ENCODE measurements at places on chromosomes 11 and 22.

DNA sequence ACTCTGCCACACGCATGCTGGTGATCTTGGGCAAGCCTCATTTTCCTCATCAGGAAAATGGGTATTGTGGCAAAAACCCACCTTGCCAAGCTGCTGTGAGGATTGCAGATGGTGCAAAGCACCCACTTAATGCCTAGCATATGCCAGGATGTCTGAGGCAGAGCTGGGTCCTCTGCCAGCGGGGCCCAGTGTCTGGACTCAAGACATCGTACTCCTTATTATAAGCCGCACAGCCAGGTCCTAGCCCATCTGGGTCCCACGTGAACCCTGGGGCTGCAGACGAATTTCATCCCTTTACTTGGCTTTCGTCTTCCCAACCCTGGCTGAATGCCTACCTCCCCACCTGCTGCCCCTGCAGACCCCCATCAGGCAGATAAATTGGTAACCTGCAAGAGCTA, 34.5 kb upstream of the ALX4 start:
- DNase-seq, result no peak

GRCh38 chr11:83115026-83115425, 41.9 kb upstream of the PCF11 start:
- DNase-seq, result no peak

DNA sequence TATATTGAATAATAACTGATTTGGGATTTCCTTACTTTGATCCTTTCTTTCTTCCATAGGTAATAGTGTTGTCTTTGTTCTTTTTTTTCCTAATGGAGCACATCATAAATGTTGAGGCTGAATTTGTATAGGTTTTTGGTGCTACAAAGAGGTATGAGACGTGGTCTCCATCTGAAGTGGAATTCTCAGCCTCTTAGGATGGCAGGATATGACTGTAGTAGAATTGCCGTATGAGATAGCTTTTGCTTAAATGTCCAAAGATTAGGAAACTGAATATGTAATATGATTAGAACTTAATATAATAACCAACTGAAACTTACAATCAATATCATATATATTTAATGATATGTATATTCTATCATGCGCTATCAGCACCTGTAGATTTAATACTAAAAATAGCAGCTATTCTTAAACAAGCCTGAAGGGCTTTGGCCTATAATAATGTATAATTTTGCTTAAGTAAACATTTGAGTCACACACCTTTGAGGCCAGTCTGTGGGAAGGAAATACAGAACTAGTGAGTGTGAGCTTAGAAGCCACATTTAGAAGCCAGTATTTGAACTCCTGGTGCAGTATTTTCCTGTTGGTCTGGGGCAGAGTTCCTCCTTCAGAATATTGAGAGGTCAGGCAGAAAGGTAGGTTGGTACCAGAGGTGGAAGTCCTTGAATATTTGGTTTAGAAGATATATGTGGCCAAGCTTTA, 62.6 kb downstream of the SWAP70 start:
- no peak for DNase-seq

DNA sequence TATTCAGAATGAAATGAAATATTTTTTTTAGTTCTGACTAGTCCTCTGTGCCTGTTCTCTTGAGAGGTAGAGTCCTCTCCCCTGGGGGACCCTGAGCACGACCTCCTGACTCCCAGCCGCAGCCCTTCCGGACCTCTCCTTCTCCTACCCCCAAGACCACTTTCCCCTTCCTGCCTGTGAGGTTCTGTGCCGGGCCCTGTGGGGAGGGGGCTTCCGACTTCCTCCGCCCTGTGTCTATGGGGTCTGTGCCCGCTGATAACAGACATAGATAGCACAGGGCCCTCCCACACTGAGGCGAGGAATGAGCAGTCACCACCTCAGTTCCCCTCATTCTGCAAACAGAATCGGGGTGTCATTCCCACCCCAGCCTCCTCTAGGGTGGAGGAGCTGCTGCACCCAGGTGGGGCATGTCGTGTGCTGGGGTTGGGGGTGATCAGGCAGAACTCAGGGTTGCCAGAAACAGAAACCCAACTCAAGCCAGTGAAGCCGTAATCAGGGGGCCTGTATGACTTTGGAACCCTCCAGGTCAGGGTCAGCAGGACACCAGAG, 11.9 kb upstream of the PKP3 start:
- DNase-seq, result no peak

DNA sequence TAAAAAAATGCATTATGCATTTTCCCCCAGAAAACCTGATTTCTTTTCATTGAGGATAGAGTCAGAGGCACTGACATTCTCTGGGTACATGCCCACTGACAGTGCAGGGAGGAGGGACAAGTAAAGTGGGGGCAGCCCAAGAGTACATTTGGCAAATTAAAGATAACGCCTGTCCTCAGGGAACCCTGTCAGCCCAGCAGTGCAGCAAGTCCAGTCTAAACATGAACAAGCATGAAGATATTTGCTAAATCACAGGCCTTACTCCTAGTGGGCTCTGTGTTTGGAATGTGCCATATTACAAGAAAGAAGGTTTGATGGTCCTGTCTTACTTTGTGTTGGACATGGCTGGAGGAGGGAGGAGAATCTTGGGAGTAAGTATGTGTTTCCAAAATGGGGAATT, 37.9 kb downstream of the AMOTL1 start:
- DNase-seq, result no peak

DNA sequence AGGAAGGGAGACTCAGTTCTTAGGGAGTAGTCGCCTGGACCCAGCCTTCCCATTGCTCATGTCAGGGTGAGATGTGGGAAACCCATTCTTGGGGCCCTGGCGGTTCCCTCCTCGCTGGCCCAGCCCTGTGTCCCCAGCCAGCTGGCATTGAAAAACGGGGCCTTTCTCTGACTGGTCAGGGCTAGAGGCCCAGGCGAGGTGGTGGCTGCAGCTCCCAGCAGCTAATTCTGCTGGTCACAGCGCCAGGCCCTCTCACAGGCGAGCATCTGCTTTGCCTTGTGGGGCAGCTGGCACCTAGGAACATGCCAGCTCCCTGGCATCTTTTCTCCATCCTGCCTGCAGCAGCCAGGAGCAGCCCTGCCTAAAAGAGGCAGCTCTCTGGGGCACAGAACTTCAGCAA, 20.1 kb downstream of the TSPAN18 start:
- no peak for DNase-seq

DNA sequence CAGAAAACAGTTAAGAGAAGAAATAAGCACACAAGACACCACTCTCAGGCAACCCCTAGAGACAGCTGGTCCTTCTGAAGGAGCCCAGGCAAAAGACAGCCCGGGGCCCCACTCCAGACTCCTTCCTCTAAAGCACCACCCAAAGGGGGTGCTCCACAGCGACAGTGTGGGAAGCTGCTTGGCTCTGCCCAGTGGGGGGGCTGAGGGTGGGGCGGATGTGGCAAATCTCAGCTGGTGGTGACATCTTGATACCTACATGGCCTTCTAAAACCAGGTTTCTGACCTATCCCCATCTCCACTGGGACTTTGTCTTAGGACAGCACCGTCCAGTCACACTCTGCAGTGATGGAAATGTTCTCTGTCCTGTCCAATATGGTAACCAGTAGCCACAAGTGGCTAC, 10.2 kb upstream of the APOA1 start:
- no peak for DNase-seq

DNA sequence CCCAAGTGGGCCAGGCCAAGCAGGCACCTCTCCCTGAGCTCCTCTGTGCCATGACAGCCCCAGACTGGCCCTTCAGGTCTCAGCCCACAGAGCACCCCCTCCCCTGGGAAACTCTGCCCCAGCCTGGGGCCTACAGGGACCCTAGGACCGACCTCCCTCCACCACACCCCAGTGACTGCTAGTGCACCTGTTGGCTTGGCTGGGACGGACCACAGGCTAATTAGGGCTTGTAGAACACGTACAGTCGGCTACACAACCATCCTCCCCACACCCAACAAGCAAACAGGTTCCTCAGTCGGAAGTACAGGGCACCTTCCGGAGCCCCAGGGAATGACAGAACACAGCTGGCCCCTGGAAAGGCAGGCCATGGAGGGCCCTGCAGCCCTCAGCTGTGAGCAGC, 4.3 kb downstream of the SBF1 start:
- DNase-seq, result no peak
